CD4-positive, alpha-beta T cell treated with Interleukin-21 for 1 hour (primary cell): ENCODE measurements at places on chromosomes 3 and 15.

- no peak for DNase-seq
These were observed 118.1 kb downstream of the APBA2 start for GRCh38 chr15:29003840-29004233.

- DNase-seq = no peak
These were observed 47.5 kb downstream of the PARP14 start for GRCh38 chr3:122728186-122728585.

- no peak for DNase-seq
These were observed 35.3 kb downstream of the CCPG1 start for GRCh38 chr15:55372701-55373440.

GRCh38 chr3:101529816-101530685, 17.0 kb upstream of the SENP7 start:
- no peak for DNase-seq

- DNase-seq = no peak
These were observed 59.4 kb upstream of the TMC3 start for GRCh38 chr15:81433462-81433861.

DNA sequence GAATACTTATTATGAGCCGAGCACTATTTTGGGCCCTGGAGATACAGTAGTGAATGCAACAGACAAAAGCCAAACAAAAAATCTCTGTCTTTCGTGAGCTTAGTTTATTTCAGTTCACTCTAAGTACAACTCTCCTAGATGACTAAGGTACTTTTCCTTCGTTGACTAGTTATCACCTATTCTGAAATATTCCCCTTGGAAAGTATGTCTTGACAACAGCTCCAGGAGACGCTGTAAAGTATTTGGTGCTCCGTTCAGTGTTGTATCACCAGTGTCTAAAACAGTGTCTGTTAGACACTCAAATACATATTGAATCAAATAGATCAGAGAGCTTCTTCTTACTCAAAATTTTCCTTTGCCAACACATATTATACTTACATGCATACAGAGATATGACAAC, 119.6 kb downstream of the TFDP2 start:
- no peak for DNase-seq

- peak; percentile 38 for DNase-seq
These were observed 105.3 kb downstream of the CD47 start for GRCh38 chr3:107985496-107985895.

DNA sequence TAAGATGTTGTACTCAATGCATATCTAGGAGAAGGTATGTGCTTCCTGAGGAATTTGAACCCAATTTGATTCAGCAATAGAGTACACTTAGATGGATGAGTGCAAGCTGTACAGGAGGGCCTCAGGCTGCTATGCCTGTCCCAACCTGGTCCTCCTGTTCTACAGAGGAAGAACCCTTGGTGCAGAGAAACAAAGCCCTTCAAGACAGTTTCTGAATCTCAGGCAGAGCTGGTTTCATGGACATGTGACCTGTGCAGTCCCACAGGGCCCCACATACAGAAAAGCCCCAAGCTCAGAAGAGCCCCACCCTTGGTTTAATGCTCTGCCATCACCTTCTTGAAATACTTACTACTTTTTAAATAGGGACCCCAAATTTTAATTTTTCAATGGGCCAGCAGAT, 15.3 kb downstream of the FOXP1 start:
- no peak for DNase-seq

DNA sequence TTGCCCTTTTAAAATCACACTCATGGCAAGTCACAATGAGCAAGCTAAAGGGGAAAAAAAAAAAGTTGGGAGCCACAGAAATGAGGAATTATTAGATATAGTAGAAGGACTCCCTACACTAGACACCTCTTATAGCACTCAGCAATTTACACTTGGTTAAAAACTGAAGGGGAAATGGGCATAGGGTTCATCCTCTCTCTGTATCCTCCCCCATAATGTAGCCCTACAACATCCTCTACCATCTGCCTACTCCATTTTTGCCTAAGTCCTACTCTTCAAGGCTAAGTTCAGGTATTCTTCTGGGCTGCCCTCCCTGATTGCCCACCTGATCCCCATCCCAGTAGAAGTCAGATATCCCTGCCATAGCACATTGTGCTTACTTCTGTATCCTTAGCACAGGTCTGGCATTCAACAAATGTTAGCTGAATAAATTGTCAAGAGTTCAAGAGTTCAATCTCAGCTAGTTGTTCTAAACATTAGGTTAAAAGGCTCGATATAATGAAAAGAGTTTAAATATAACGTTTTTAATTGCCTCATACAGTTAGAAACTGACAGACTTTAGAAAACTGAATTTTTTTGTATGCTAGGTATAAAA, 14.5 kb downstream of the SETD2 start:
- no peak for DNase-seq

DNA sequence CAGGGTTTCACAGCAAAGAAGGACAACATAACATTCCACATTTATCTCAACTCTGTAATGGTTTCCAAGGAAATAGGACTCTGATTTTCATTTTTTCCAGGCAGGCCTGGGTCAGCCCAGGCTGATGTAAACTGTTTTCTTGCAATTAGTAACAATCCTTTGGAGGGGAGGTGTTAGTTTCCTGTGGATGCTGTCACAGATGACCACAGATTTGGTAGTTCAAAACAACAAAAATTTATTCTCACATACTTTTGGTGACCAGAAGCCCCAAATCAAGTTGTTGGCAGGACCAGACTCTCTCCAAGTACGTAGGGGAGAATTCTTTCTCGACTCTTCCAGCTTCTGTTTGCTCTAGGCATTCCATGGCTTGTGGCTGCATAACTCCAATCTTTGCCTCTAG, 88.0 kb downstream of the EDEM1 start:
- no peak for DNase-seq

DNA sequence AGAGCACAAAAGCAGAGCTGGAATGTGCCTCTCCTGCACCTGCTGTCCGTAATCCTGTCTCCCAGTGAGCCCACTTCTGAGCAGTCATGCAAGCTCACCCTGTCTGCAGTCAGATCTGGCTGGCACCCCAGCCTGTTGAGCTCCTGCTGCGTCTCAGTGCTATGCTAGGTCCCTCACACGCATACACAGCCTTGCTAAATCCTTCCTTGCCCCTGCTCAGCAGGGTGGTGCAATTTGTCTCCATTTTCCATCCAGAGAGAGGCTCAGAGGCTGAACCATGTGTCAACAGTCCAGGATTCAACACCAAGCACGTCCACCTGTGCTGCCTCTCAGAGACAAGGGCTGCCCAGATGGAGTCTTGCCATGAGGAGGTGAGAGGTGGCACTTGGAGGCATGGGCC, 11.0 kb downstream of the POMGNT2 start:
- DNase-seq = no peak

DNA sequence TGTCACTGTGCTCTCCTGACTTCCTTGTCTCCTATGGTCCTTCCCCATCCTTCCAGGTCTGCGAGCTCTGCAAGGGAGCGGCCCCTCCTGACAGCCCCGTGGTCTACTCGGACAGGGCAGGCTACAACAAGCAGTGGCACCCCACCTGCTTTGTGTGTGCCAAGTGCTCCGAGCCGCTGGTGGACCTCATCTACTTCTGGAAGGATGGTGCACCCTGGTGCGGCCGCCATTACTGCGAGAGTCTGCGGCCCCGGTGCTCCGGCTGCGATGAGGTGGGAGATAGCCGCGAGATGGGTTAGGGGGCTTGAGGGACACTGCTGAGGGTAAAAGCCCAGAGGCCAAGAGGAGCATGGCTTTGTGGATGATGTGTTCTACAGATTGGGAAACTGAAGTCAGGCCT, 63.8 kb downstream of the LMCD1 start:
- DNase-seq = no peak

DNA sequence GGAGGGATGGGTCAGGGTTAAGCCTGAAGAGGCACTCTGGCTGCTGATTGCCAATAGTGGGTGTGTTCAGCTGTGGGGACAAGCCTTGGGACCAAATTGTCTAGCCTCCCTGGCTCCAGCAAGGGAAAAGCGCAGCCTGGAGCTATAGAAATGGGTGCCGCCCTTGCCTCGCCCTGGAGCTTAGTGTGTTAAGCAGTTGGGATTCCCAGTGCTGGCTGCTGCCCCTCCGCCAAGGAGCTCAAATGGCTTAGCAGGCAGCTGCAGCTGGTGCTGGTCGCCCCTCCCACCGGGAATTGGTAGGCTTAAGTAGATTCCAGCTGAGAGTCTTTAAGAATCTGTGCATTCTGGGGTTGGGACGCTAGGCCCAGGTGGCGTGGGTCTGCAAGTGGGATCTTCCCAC, 662.9 kb upstream of the TBL1XR1 start:
- DNase-seq = no peak

GRCh38 chr3:126552688-126553283, 5.9 kb downstream of the C3orf22 start:
- no peak for DNase-seq

DNA sequence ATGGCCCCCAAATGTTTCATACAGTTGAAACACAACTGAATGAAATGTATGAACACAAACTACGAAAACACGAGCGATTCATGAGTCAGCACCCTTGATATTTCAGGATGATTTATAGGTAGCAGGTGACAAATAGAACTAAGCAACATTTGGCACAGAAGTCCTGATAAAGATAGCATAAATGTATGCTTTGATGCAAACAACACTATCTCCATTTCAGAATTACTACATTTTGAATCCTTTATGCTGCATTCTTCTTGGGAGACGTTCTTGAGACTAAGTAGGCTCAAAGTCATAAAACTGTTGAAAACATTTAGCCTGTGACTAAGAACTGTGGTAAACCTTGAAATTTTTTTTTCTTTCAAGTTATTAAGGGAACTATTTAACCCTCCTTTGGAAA, 200.3 kb upstream of the ICE2 start:
- DNase-seq = no peak

DNA sequence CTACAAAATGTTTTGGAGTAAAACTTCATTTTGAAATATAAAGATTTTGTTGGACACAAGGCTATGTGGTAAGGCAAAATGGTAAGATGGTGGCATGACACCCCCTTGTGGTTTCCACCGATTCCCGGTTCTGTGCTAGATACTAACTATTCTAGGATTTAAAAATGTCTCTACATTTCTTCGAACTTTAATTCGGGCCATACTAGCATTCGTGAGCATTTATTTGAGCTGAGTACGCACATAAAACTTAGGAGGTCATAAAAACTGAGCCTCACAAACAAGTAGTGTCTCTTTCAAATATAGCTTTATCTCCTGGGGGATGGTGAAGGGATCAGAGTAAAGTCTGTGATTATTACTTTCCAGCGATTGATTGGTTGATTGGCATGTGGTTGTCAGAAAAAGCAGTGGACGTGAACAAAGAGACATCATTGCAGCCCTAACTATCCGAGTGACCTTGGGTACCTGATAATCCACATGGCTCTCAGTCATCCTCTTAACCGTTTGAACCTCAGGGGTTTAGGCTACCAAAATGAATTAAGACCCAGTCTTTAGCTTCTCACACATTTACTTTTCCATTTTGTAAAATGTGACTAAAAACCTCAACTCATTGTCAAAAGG, 1.1 kb upstream of the ZNF639 start:
- DNase-seq = peak; percentile 27

DNA sequence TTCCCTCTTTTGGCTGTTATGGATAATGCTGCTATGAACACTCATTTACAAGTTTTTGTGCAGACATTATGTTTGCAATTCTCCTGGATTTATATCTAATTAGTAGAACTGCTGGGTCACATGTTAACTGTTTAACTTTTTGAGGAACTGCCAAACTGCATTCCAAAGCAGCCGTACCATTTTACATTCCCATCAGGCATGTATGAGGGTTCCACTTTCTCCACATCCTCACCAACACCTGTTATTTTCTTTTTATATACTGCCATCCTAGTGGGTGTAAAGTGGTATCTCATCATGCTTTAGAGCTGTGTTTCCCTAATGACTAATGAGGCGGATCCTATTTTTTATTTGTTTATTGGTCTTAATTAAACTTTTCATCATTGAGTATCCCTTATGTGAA, 9.2 kb downstream of the KPNA4 start:
- no peak for DNase-seq

DNA sequence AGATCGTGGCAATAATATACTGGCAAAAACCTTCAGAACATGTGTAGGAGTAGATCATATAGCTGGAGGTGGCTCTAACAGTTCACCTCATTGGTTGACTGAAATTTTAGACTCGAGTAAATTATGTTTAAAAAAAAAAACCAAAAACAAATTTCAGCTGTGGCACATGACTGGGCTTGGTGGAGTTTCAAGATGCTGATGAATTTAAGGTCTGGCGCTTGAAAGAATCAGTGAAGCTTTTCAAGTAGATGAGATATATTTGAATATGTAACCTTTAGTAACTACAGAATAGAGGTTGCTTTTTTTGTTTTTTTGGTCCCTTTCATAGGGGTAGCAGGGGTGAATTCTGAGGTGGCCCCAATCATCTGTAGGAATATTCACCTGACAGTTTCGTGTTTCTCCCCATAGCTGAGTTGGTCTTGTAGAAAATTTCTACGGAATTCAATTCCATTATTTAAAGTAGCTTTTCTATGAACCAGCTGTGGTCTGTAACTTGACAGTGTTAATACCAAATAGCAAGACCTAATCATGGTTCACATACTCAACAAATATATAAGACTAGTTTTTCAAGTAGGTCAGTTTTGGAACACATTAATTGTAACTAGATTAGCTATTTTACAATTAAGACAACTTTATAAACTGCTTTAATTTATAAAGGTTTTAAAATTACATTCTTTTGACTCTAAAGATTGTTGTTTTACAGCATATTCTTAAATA, 65.6 kb downstream of the MAP4 start:
- no peak for DNase-seq

DNA sequence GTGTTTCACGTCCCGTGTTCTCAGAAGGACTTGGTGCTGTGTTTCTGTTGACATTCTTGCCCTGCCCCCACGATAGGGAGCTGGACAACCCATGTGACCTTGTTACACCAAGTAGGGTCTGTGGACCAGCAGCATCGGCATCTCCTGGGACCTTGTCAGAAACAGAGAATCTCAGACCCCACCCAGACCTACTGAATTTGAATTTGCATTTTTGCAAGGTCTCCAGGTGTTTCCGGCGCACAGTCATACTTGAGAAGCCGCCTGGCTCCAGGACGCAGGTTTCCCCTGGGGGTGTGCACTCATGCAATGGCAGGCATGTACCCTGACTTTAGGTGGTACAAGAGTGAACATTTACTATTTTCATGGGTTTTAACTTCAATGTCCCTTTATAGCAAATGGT, 117.9 kb downstream of the TLE3 start:
- no peak for DNase-seq

GRCh38 chr3:112333381-112334317, 693 bp downstream of the CD200 start:
- DNase-seq = peak; percentile 6

DNA sequence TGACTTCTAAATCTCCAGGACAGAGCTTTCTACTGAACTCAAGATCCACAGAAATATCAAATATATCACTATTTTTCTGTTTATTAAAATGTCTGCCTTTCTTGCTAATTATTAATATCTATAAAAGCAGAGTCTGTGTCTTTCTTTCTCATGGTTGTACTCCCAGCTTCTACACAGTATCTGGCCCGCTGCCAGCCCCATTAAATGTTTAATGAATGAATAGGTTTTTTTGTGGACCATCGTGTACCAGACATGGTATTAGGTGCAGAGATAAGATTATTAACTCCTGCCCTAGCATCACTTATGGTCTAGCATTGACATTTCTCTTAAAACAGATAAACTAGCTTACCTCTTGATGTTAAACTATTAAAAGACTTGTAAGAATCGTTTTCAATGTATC, 111.4 kb upstream of the RBMS3 start:
- DNase-seq = no peak

GRCh38 chr3:163939926-163940325, 1138.4 kb downstream of the SI start:
- DNase-seq = no peak
